ENCODE measurements at places on chromosomes 1 and 21. TPM values are rescaled to one million over a fixed set of nuclear protein-coding genes. Genes with fewer than 3 reads are reported as not detected.

Gene MIXL1
- 20.8 TPM for total RNA-seq

- DNase-seq = no peak
Observed at GRCh38 chr1:116075575-116075974, 35.6 kb upstream of the MAB21L3 start.

GRCh38 chr1:75587692-75588091 is 23.2 kb downstream of the SLC44A5 start:
- DNase-seq = no peak

GRCh38 chr1:47225430-47226100 is 6.5 kb downstream of the TAL1 start:
- DNase-seq = no peak

Gene FCRL1
- 109 TPM for total RNA-seq

GRCh38 chr1:108036796-108037562 is 72.0 kb upstream of the VAV3 start:
- DNase-seq = no peak

Gene FCRL4
- not detected for total RNA-seq

GRCh38 chr1:230208619-230209261 is 141.7 kb downstream of the GALNT2 start:
- DNase-seq = no peak

- no peak for DNase-seq
Observed at GRCh38 chr1:115564201-115564600, 77.6 kb upstream of the VANGL1 start.

- no peak for DNase-seq
Observed at GRCh38 chr1:245290836-245291235, 136.1 kb downstream of the KIF26B start.

GRCh38 chr1:237004116-237004515 is at the start of gene MT1HL1:
Gene MT1HL1 (minus strand): TSS chr1:237004441. CDS start chr1:237004372, 69 bp downstream.
- no peak for DNase-seq

DNA sequence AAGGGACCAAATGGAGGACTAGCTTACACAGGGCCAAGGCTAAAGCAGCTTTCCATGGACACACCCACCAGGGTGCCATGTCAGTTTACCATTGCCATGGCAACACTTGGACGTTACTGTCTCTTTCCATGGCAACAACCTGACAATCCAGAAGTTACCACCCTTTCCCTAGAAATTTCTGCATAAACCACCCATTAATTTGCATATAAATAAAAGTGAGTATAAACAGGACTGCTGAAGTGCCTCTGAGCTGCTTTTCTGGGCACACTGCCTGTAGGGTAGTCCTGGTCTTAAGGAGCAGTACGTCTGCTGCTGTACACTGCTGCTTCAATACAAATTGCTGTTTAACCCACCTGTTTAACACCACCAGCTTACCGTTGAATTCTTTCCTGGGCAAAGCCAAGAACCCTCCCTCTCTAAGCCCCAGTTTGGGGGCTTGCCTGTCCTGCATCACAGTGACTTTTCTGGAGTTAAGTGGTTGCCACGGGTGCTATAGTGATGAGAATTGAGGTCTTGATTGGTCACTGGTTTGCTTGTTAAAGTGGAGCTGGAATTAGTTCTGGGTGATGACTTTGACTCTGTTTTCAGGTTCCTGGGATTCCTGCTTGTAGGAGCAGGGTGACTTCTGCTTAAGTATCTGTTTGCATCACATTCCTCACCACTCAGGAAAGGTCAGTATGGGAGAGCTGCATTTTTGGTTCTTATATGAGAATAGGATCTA is 83.2 kb downstream of the CLDN17 start:
- no peak for DNase-seq

- DNase-seq = no peak
Observed at GRCh38 chr1:116092752-116093489, 18.3 kb upstream of the MAB21L3 start.

Gene EVA1C
- not detected for total RNA-seq

Gene CFAP107
- total RNA-seq = not detected

DNA sequence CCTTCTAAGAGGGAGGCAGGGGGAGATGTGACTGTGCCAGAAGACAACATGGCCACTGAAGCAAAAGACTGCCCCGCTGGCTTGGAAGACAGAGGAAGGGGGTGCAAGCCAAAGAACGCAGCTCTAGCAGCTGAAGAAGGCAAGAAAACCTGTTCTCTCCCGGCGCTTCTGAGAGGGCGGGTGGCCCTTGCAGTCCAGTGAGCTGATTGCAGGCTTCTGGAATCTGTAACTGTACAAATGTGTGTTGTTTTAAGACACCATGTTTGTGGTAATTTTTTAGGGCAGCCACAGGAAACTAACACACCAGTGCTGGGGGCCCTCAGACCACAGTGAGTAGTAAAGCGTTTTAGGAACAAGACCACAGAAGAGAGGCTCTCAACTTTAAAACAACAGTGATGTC is 47.0 kb downstream of the CD46 start:
- no peak for DNase-seq

- DNase-seq = no peak
Observed at GRCh38 chr1:46418976-46419375, 24.9 kb downstream of the FAAH start.

DNA sequence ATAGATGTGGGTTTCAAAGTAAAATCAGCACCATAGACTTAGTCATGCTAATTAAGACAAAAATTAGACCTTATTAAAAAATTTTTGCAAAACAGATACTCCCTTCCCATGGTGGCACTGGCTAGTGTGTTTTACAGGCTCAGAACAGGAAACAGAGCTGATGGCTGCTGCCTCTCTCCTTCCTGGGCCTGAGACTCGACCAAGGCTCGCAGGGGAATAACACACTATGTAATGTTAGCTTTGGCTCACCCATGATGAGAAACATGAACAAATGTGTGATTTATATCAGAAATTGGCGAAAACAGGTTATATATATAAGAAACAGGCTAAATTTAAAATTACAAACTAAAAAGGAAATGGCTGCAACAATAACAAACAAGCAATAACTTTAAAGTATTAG is 50.7 kb downstream of the ERG start:
- no peak for DNase-seq

DNA sequence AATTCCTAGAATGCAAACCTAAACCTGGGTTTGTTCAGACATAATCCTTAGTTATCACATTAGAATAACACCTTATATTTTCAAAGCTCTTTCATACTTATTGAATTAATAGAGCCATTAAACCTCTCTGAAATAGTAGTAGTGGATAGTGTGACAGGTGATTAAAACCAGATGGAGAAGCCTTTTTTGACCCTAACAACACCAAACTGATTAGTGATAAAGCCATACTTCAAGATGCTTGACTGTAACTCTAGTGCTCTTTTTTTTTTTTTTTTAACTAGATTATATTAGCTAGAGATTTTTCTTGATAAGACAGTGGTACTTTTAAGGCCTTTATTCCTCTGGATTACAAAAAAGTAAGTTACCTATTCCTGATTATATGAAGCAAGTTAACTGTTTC is 190.1 kb downstream of the ST6GALNAC3 start:
- DNase-seq = no peak

DNA sequence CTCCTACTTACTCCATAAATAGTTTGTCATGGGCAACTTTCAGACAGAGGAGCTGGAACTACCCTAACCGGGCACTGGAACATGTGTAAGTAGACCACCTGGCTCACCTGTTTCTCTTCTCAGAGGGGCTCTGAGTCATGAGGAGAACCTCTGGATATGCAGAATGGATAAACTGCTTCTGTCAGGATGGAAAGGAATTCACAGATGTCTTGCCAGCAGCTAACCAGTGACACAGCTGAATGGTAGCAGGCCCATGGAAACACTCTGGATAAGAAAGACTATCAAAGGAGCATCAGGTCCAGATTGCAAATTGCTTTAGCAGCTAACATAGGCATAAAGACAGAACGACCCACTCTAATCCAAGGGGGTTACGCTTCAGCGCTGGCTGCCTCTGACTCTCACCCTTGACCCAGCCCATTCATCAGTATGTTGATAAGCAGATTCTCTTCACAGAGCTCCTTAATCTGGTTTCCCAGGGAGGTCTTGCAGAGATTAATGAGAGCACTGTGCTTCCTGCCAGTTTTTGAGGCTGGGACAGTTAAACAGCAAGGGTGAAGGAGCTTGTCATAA is 54.2 kb downstream of the HIVEP3 start:
- no peak for DNase-seq

- DNase-seq = no peak
Observed at GRCh38 chr1:38123356-38124135, 77.0 kb upstream of the POU3F1 start.

- DNase-seq = no peak
Observed at GRCh38 chr1:77511440-77511840, 171.0 kb downstream of the ZZZ3 start.

DNA sequence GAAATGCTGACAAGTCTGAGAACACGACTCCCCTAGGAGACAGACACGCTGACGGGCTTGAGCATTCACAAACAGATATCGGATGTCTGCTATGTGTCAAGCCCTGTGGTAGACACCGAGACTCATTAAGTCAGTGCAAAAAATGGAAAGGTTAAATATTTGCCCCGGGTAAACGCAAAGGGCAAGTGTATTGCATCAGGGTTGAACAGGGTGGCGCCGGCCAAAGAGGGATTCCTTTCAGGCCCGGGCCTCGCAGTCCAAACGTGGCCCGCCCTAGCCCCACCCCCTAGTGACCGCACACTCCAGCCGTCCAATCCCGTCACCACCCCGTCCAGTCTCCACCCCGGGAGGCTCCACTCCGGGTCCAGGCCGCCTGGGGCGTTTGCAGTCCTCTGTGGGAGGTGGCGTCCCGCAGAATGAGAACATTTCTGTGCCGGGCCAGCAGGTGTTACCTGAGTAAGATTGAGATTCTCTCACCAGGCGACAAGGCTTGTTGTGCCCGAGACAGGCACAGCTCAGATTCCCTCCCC is 16.3 kb upstream of the TMEM9 start:
- DNase-seq = peak; percentile 84

Gene PODN
- total RNA-seq = not detected

DNA sequence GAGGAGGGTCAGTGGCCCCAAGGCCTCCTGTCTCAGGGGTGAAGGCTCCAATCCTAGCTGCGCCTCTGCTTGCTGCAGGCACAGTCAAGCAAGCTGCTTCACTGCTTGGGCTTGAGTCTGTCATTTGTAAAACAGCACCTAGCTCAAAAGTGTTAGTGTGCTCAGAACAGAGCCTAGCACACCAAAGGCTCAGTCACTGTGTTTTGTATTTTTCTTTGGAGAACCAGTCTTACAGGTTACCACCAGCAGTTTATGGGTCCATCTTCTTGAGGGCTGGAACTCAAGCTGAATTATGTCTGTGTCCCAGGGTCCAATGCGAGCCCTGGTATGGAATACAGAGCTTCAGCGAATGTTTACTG is 113.6 kb downstream of the DMRTB1 start:
- DNase-seq = no peak

DNA sequence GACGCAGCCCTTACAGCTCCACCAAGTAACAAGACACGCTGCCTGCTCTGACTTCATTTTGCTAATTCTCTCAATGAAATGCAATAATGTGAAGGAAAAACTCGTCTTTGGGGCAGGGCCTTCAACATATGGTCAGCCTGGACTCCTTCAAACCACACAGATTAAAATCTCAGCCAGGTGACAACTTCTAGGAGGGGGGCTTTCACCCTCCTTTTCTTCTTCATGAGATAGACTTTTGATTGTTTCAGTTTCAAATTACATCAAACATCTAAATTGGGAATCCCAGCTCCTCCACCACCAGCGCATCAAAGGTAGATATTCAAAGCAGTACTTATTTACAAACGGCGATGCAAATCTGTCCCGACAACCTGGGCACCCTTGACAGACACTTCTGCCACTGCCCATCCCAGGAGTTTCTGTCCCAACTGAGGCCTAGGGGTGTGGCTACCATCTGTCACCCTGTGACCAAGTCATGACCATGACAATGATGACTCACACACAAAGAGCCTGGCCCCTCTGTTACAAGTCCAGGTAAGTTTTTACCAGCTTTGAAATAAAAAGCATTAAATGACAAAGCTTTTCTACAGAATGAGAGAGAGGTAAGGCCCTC is 29.7 kb downstream of the SSBP3 start:
- no peak for DNase-seq

DNA sequence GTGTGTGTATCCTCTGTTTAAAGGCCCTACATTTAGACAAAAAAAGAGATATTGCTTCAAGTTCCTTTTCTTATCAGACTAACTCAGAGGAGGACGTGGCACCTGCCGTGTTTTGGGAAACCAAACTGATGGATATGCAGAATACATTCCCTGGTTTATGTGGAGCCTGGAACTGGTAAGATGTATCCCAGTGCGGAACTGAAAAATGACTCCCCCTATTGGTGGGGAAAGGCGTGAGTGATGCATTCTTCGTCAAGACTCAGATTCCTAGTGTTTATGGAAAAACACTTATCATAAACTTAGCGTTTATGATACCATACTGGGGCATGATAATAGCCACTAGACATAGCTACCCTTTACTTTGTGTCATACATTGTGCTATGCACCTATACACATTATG is 154.2 kb downstream of the ZNF326 start:
- no peak for DNase-seq

Gene DBT
- total RNA-seq = 13.1 TPM

- no peak for DNase-seq
Observed at GRCh38 chr1:185721553-185721952, 12.6 kb upstream of the HMCN1 start.

DNA sequence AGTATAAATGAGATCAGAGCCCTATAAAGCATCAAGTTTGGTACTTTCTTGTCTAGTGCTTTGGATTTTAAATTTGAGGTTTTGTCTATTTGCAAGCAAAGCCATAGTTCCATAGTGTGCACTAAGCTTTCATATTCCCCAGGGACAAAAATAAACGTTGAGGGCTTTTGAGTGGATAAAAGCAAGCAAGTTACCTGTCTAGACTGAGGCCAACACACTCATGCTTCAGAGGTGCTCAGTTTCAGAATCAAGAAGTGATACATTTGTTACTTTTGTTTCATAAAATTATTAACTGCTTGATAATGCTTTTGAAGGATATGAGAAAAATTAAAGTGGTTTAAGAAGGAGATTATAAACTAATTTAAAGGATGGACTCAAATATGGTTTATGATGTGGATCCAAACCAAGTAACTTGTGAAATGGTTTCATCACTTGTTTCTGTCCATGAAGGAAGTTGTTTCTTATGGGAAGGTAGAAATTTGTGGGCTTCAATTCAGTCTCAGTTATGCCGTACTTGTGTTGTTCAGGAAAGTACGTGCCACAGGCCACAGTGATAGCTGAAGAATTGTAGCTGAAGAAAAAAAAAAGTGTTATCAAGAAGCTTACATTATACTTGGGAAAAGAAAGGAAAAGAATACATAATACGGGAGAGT is 71.2 kb downstream of the CHRM3 start:
- DNase-seq = no peak

GRCh38 chr1:191174298-191174697 is 696.6 kb upstream of the BRINP3 start:
- DNase-seq = peak; percentile 50

GRCh38 chr1:112143871-112144441 is 154.5 kb upstream of the KCND3 start:
- DNase-seq = no peak

GRCh38 chr1:248730507-248731335 is 24.8 kb downstream of the LYPD8 start:
- DNase-seq = no peak

GRCh38 chr1:60622486-60622885 is 459.9 kb upstream of the NFIA start:
- DNase-seq = no peak

GRCh38 chr1:25615172-25615541 is 1.4 kb upstream of the MAN1C1 start:
- no peak for DNase-seq
